Anterior cingulate cortex (tissue), 58 donors: ENCODE measurements at places on chromosomes 4 and X.

- no peak for DNase-seq
Measured at GRCh38 chr4:187084701-187085100, 361.0 kb upstream of the FAT1 start.

GRCh38 chr4:113524096-113524495 is 237.4 kb downstream of the CAMK2D start:
- no peak for DNase-seq

GRCh38 chrX:148134578-148134977 is 153.4 kb downstream of the FMR1NB start:
- DNase-seq: no peak

- no peak for DNase-seq
Measured at GRCh38 chrX:130111220-130112154, 1.2 kb upstream of the ELF4 start.

DNA sequence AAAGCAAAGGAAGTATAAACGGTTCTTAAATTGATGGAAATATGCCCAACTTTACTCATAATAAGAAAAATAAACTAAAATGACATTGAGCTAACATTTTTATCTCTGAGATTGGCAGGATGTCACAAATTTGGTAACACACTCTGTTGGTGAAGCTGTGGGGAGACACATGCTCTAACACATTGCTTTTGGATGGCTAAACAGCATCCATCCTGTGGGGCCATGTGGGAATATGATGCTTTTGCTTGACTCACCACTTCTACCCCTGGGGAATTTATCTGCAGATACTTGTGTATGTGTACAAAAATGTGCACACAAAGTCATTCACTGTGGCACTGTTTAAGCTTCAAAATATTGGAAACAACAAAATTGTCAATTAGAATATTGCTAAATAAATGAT is 100.2 kb downstream of the ANAPC4 start:
- no peak for DNase-seq

DNA sequence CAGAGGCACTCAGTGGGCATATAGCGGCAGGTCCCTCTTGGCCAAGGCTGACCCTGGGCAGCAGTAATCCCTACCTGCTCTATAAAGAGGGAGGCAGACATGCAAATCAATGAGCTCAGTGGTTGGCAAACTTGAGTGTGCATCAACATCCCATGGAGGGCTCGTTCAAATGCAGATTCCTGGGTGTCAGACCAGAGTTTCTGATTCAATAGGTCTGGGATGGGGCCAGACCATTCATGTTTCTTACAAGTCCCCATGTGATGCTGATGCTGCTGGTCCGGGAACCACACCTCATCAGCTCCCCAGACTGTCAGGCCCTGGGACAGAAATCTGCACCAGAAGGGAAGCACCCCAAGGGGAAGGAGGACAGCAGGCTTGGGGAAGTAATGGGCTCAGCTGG is 38.9 kb upstream of the HMGB3 start:
- DNase-seq: no peak

DNA sequence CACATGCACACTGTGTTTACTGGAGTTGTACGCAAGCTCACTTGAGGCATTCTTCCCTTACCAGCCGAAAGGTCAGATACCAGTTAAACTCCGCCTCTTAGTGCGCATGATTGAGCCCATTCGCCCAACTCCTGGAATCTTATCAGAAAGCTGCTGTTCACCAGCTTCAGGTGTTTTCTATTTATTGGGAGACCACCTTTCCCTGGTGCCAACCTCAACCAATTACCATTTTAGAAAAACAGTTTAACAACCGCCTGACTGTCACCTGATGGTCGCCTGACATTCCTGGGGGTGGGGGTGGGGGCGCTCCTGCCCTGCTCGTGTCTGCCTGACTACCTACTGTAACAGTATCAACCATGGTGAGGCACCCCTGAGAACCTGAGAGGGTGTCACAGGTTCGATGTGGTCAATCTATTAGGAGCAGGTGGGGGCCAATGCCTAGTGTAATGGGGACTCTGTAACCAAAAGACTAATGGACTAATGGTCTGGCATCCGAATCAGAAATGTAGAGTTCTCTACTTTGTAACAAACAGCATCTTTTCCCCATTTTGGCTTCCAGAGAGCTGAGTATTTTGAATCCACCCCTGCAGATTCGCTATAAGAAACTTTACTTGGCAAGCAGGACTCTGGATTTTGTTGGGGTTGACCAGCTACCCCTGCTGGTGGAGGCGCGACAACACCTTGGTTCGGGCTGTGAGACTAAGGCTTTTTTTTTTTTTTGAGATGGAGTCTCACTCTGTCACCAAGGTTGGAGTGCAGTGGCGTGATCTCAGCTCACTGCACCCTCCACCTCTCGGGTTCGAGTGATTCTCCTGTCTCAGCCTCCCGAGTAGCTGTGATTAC is 58.2 kb upstream of the ZNF157 start:
- no peak for DNase-seq

DNA sequence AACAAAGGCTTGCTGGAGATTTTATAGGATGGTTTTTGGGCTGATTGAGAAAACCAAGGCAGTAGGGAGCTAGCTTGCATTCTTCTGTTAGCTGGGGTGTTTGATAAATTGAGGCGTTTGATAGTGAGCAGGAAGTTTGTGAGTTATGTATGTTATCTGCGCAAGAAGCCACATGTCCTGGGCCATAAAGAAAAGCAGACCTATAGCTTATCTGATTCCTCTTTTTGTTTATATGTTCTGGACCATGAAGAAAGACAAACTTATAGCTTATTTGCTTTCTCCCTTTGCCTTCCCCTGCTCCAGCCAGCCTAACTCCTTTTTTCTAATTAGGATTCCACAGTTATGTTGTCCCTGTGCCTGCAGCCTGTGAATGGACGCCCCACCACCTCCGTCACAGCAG is 9.2 kb downstream of the HNRNPH2 start:
- DNase-seq: no peak

DNA sequence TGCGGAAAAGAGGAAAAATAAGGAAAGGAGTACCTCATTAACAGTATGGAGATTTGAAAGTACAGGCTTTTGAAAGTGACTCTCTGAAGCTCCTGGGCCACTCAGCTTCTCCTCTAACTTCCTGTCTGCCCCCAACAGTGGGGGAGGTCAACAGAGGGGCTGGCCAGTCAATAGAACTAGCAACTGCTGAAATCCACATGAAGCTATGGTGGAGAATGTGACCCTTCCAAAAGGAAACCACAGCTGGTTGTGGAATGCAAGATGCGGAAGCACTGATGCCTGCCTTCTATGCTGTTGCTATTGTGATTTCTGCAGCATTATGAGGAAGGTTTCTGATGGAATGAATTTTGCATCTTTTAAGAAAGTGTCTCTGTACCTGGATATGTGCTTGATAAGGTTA is 2.4 kb downstream of the CORIN start:
- no peak for DNase-seq

DNA sequence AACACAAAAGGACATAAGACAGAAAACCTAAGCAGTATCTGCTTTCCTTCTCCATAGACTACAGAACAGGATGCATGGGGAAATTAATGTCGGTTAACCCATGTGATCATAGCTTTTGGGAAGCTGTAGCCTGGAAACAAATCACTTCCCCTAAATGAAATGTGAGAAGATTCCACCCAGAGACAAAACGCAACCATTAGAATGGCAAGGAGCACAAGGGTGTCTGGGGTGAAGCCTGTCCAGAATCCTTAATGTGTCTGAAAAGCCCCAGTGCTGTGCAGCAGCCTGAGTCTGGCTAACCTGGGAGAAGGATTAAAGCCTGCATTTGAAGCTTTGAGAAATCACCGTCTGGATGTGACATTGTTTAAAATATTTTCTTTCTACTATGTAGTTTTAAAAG is 213.3 kb downstream of the ANKRD50 start:
- no peak for DNase-seq

- DNase-seq: no peak
Measured at GRCh38 chrX:109643687-109644086, 18.7 kb upstream of the KCNE5 start.

DNA sequence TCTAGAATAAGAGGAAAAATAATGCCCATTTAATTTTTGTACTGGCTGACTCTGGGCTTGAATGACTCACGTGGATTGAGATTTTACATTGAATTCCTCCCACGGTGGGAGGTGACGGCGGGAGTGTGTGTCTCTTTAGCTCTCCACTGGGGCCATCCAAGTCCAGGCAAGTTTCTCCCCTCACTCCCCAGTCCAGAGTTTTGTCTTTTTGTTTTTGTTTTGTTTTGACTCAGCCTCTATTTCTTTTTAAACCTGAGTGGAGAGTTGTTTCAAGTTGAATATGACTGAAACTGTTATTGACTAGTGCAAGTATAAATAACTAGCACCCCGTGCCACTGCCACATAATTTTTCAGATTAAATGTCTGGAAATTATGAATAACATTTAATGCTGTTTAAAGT is 13.6 kb downstream of the CHST7 start:
- no peak for DNase-seq

- no peak for DNase-seq
Measured at GRCh38 chr4:185232370-185232769, 23.0 kb downstream of the SNX25 start.

DNA sequence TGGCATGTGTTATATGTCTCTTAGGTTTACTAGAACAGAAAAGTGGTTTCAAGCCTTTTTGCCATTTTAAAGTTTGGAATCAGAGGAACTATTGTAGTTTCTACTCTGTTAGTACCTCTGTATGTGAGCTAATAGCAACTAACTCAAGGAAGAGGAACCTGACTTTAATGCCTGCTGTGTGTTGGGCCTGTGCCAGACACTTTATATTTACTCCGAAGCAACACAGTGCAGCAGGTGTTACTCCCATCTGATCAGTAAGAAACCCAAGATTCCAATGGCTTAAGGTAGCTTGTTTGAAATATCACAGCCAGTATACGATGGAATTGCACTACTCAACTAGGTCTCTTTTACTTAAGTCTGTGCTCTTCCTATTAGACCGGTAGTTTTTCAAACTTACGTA is 79.2 kb downstream of the USP9X start:
- no peak for DNase-seq

GRCh38 chrX:14056206-14056605 is 26.5 kb upstream of the GEMIN8 start:
- DNase-seq: no peak

GRCh38 chrX:119991005-119991787 is 47.6 kb upstream of the NKAP start:
- no peak for DNase-seq

DNA sequence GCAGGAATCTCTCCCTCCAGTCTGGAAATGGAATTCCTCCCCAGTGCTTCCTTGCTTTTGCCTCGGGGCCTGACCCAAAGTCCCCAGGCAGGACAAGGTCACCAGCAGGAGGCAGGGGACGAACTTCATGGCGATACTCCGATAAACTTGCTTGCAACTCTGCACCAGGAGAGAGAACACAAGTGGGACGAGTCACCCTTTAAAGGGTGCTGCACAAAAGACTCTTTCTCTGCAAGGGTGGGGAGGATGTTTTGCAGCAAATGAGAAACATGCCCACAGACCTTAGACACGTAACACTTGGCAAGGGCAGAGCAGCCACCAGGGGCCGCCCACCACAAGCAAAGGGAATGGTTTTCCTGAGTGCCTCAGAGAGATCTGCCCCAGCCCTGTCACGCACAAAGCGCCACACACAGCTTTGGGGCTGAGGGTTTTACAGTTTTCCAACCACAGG is at the start of gene FGFBP2:
FGFBP2 (minus strand) TSS at position 175 of the 451 bp plus-strand sequence; CDS start at position 129, 46 bp downstream.
- no peak for DNase-seq

GRCh38 chr4:6942238-6942800 is 32.7 kb downstream of the TBC1D14 start:
- DNase-seq: no peak

DNA sequence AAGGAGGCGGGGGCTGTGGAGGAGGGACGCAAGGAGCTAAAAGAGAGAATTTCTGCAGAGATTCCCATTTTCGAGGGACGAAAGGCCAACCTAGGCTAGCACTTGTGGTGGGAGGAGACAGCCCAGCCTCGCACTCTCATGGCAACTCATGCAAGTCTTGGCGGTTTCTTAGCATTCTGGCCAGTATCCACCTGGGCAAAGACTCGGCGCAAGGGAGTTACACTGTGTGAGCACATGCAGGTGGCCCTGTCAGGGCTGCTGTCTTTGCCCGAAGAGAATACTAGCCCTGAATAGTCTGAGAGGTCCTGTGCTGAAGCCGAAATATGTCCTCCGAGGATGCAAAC is 15.5 kb downstream of the MCF2 start:
- no peak for DNase-seq

DNA sequence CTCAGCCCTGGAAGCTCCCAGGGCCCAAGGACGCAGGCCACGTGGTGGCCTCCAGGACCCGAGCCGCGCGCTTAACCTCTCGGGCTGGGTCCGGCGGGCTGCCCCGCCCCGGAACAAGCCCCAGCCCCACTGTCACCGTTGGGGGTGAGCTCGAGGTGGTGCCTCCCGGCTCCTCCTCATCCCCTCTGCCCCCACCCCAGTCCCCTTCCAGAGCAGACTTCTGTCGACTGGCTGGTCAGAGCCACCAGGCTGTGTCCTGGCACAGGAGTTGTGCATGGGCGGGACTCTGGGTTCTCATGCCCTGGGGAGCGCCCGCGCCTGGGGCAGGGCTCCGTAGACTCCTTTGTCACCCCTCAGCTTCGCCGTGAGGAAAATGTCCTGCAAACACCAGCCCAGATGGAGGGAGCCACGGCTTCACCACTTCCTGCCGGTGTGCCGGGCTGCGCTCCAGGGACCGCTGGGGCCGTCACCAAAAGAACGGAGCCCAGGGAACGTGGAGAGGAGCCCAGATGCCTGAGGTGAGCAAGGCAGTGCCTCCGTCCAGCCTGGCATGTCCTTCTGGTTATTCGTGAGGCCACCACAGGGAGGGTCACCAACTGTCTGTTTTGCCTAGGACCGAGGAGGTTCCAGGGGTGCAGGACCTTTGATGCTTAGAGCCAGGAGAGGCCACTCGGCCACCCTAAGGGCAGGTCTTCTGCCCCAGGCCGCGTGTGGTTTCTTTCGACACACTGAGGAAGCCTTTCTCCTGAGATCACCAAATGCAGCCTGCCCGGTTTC is 7.1 kb upstream of the RGS12 start:
- DNase-seq: no peak

GRCh38 chrX:41452565-41453356 is 5.6 kb downstream of the NYX start:
- no peak for DNase-seq

DNA sequence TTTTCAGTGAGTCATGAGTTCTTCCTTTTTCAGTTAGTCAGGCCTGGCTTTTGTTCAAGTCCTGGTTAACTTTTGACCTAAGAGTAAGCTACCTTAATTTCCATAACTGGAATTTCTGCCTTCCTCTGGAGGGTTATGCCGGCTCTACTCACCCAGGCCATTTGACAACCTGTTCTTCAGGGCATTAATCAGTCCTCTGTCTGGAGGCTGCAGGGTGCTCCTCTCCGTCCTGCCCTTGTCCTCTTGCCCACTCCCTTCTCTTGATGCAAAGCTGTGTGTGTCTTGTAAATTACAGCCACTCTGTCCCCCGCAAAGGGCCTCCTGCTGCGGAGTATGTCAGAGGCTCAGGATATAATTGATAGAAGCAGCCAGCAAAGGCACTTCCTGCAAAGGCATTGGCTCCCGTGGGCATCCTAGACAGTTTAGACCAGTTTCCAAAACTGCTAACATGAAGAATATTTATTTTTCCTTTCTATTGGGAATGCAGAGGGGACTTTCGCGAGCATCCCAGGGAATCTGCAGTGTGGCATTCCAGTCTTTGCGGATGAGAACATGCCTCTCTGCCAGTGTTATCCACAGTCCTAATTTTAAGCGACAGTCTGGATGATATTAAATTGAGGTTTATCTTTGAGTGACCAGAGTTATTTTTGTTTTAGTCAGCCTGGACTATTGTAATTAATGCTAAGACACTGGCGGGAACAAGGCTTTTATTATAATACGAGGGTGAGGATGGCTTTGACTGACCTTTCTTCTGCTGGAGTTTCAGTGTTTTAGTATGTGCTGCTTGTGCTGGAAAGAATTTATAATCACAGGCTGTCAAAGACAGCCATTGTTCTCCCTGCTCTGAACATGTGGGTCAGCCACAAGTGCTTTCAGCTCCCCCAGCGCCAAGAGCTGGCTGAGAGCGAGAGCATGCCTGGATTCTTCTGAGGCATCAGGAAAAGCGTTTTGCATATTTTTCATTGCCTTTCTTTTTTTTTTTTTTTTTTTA is 74.2 kb downstream of the LIMCH1 start:
- peak; percentile 86 for DNase-seq
